ENCODE measurements at places on chromosomes 16 and 17.

DNA sequence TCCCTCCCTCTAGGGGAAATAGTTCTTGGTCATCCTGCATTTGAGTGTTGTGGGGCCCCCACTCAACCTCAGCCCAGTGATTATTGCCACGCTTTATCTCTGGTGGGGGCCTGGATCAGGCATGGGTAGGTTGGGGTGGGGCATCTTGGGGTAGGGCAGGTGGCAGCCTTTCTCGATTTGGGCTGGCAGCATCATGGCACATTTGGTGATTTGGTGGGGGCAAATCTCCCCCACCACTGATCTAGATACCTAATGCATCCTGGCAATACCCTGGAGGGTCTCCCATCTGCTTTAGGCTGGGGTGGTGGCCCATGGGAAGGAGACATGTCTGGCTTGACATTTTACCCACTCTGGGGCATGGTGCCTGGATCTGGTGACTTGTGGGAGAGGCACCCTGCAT is 40.2 kb downstream of the NLRP1 start:
- DNase-seq = no peak

DNA sequence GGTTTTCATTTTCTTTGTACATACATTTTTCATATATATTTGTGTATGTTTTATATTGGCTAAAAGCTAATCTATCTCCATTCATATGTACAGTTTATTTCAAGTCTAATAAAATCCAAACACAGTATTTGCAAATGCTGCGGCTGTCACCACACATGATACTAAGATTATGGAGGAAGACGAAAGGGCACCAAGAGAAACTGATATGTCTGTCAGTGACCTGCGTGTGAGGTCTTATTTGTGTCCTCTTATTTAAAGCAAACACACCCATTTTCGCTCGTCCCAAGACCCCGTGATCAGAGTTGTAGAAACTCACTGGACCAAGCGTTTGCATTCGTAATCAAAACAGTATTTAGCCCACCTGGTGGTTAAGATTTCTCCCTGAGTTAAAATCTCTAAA is 8.2 kb downstream of the MLYCD start:
- DNase-seq = no peak

- DNase-seq = no peak
Measured at GRCh38 chr16:87951552-87952538, 611 bp downstream of the BANP start.

DNA sequence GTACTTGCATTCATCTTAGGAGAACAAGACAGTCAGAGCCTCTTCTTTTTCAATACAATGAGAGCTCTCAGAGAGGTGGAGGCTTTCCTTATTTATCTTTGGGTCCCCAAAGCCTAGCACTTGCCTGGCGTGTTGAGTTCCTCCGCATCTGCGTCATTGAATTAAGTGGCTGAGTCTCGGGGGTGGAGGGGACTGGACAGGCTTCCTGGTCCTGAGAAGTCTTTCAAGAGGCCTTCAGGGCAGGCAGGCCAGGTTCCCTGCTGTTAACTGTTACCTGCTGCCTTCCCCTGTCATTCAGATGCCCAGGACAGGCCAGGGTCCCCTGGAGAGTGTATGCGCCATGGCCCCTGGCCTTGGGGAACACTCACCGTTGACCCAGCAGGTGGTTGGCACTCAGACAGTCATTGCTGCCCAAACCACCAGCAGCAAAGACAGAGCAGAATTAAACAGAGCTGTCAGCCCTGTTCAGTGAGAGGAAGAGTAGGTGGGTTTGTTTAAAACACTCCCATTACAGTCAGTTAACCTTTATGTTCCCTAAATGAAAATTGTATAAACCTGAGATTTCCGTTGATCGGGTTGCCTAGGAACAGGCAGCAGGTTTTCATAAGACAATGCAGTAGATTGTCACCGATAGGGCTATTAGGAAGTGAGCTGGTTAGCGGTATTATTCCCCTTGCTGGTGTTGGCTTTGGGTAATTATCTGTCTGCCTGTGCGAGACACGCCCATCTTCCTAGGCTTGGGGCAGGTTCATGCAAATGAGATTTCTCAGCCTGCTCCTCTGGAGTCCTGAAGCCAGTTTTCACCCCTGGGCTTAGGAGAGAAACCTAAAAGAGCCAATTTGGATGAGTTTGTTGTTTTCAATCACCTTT is 132.7 kb downstream of the CCDC182 start:
- DNase-seq = peak; percentile 68

GRCh38 chr16:49439676-49440075 is 66.1 kb downstream of the C16orf78 start:
- DNase-seq = no peak

- DNase-seq = no peak
Measured at GRCh38 chr16:9766891-9767290, 415.3 kb downstream of the GRIN2A start.

GRCh38 chr16:15765880-15766279 is 90.9 kb downstream of the MYH11 start:
- DNase-seq = no peak

DNA sequence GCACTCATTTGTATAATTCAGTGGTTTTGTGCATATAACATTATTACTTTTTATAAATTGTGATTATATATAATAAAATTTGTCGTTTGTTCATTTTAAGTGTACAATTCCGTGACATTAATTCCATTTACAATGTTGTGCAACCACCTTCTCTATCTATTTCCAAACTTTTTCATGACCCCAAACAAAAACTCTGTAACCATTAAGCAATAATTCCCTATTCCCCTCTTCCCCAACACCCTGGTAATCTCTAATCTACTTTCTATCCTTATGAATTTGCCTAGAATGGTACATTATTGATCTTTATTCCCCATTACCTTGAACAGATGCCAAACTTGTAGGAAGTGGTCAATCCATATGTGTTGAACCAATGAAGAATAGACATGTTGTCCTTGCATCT is 61.3 kb upstream of the SMIM36 start:
- no peak for DNase-seq

GRCh38 chr17:65813306-65813705 is 251.9 kb upstream of the AXIN2 start:
- DNase-seq = no peak

DNA sequence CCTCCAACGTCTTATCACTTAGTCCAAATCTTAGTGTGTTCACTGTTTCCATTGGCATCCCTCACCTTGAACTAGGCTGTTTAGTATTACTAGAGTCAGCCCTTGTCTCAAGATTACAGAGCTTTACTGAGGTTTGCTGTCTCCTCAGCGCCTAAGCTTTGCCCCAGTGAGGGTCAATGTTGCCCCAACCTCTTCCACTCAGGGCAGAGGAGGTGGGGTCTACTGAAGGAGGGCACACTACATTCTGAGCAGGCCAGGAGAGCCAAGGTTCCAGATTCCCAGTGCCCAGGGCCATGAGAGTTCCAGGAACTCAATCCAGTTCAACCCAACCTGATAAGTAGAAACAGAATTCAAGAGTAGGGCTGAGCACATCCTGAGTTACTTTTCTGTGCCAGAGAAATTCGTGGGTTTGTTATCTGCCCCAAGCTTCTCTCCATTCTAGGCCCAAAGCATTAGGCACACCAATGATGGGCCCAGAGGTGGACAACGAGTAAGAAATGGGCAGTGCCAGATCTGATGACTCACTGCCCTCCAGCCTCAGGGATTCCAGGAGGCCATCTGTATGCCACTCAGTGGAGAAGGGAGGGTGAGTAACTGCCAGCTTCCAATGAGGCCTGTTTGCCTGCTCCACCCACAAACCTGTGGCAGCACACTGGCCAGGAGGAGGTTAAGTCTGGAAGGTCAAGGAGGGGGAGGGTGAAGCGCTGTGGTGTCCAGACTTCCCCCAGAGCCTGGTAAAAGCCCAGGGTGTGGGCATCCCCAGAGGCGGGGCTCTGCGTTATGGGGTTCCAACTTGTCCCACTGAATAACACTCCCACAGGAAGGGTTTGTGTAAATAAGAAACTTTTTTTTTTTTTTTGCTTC is 8.2 kb downstream of the TUBG2 start:
- no peak for DNase-seq

GRCh38 chr16:3824121-3824795 is 56.3 kb downstream of the CREBBP start:
- DNase-seq = no peak

- no peak for DNase-seq
Measured at GRCh38 chr16:56861092-56861610, 3.9 kb upstream of the SLC12A3 start.

- DNase-seq = no peak
Measured at GRCh38 chr16:57898961-57899360, 72.0 kb downstream of the CNGB1 start.

GRCh38 chr17:74466828-74467184 is 372 bp downstream of the CD300A start:
- DNase-seq = no peak

DNA sequence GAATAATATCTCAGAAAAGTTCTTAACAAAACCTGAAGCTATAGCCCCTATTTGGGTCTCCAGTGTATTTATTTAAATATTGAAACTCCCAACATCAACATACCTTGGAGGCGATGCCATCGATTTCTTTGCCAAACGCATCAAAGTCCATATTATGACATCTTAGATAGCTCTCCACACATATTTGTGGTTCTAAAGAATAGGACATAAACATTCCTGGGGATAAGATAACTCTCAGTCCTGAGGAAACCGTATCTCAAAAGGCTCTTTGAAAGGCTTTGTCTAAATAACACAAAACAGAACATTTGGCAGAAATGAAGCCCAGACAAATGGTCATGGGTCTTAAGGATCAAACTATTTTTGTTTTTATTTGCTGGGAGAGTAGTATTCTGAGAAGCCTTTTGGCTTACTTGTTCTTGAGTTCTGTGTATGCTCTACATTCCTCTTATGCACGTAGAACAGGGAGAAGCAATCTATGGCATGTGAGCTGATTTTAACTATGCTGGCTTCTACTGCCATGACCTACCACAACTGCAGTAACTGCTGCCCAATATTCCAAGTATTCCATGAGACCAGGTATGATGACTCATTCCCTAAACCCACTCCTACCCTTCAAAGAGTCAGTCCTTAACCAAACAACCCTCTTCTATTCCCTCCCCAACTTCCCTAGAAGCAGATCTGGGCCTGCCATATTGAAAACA is 279.0 kb upstream of the ZFHX3 start:
- no peak for DNase-seq

DNA sequence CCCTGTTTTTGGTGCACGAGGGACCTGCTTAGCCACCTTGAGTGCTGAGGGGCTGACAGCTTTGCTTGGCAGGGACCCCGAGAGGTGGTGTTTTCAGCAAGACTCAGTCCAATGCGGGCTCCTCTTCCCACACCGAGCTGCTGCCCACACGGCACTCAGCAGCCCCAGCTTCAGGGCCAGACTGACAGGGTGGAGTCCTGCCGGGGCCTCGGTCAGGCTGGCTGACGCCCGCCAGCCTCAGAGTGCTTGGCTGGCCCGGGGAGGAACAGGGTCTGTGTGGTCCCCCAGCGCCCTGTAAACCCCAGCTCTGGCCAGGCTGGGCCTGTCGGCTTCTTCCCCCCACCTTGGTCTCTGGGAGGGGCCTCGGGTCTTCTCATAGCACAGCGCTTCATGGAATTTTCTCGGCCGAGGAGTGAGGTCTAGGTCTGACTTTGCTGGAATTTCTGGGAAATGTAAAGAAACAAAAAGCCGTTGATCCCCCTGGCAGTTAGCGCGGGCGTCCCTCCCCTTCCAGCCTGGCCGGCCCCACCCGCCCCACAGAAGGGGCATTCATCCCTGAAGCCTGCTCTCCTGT is 2.6 kb downstream of the SOX8 start:
- DNase-seq = no peak

DNA sequence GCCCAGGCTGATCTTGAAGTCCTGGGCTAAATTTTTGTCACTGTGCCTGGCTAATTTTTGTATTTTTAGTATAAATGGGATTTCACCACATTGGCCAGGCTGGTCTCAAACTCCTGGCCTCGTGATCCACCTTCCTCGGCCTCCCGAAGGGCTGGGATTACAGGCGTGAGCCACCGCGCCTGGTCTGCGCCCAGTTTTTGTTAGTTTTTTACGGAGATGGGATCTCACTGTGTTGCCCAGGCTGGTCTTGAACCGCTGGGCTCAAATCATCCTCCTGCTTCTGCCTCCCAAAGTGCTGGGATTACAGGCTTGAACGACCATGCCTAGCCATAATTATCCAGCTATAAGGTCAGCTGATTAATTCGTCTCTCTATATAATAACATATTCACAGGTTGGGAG is 2.7 kb upstream of the CEMP1 start:
- DNase-seq = no peak

DNA sequence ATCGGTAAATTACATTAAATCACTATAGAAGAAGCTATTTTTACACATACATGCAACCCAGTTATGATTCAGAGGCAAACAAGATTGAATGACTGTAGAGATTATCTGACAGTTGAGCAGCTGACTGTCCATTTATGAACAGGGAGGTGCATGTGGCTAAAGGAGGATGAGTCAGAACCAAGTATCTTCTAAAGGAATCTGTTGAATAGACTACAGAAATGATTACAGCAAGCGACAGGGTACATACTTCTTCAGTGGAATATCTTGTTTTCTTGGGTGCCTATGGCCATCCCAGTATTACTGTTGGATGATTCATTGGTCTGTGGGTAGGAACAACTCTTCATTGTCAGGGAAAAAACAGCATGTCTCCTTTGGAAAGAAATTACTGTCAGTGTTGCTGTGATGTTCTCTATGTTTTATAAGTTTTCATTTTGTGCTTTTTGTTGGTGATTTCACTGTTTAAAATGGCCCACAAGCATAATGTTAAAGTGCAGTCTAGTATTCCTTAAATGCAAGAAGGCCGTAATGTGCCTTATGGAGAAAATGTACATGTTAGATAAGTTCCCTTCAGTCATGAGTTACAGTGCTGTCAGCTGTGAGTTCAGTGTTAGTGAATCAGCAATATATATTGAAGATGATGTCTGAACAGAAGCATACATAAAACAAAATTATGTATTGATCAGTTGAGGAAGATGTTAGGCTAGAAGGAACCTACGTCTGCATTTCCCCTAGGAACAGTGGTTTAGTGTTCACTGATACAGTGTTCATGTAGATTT is 27.0 kb downstream of the CBFB start:
- no peak for DNase-seq

- DNase-seq = no peak
Measured at GRCh38 chr17:35540589-35541404, 3.3 kb upstream of the SLFN12L start.

DNA sequence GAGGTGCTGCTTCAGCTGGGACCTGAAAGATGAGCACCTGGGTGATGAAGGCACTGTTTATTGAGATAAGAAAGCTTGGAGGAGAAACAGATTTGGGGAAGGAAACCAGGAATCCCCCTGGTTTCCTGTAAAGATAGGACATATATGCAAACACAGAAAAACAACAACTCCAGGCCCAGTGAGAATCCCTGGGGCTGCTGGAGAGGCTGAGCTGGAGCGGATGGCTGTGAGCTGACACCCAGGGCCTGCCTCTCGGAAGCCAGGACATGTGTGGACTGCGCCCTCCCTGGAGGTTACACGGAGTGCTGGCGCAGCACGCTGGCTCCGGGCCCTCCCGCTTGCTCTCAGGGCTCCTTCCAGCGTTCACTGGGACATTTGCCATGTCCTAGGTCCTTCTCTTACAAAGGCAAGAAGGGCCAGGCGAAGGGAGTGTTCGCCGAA is 57.5 kb downstream of the CYB5B start:
- no peak for DNase-seq

GRCh38 chr17:79788989-79789942 is 7.6 kb downstream of the CBX8 start:
- DNase-seq = no peak
